A549 (cell line): ENCODE measurements at places on chromosomes 6 and 20. TPM values are rescaled to one million over a fixed set of nuclear protein-coding genes. Genes with fewer than 3 reads are reported as not detected.

The CDH26 gene
- polyA plus RNA-seq: 0.16 to 0.28 TPM (median 0.27 TPM) in 3 replicates

- peak; percentile 77 for DNase-seq
Measured at GRCh38 chr20:47272893-47273590, 83.5 kb downstream of the ZMYND8 start.

GRCh38 chr6:105573138-105573537 lies 170.3 kb upstream of the PREP start:
- DNase-seq: no peak

The HLA-DOB gene
- 0.07 to 0.12 TPM (median 0.08 TPM) in 3 replicates for polyA plus RNA-seq

- peak; percentile 49 for DNase-seq
Measured at GRCh38 chr20:63103402-63104311, 96.9 kb upstream of the BHLHE23 start.

The DXO gene
- 11.6 to 15.6 TPM (median 14.6 TPM) in 3 replicates for polyA plus RNA-seq

- DNase-seq: peak; percentile 47
Measured at GRCh38 chr6:13397359-13398068, 69.2 kb upstream of the TBC1D7 start.

The HLA-DRB5 gene
- polyA plus RNA-seq: not detected in 3 replicates

- peak; percentile 73 for DNase-seq
Measured at GRCh38 chr6:53496797-53497375, 48.0 kb downstream of the GCLC start.

The SENP6 gene
- 29.8 to 30.7 TPM (median 30.0 TPM) in 3 replicates for polyA plus RNA-seq

DNA sequence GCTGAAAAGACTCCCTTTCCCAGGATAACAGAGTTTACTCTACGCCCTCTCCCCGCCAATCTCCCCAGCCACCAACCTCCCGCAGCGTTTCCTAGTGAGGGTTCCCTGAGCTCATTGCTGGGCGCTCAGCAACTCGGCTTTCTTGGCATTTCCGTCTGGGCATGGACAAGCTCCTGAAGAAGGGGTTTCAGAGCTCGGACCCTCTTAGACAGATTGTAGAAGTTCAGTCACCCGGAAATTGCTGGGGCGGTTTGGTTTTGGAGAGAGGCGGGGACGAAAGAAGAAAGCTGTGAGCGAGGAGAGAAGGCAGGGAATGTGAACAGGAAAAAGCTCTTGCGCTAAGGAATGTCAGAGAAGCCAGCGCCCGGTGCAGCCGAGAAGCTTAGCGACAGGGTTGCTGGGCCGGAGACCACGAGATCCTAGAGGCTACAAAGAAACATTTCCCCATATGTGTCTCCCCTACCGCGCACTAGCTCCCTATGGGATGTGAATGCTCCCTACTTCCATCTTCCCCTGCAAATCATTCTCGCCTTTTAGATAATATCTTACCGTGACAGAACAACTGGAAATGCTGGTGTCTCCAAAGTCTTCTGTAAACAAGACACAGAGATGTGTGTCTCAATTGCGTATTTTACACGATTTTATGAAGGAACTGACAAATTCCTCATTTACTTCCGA lies 15.8 kb downstream of the POM121L2 start:
- no peak for DNase-seq

The ADTRP gene
- 0.35 to 0.59 TPM (median 0.42 TPM) in 3 replicates for polyA plus RNA-seq

GRCh38 chr6:132758689-132759088 lies 985 bp upstream of the VNN2 start:
- no peak for DNase-seq

- DNase-seq: no peak
Measured at GRCh38 chr6:27662769-27663168, 189.9 kb upstream of the ZNF184 start.

- DNase-seq: no peak
Measured at GRCh38 chr6:53751417-53751816, 43.4 kb upstream of the LRRC1 start.

- no peak for DNase-seq
Measured at GRCh38 chr20:37516811-37517750, 4.0 kb upstream of the NNAT start.

DNA sequence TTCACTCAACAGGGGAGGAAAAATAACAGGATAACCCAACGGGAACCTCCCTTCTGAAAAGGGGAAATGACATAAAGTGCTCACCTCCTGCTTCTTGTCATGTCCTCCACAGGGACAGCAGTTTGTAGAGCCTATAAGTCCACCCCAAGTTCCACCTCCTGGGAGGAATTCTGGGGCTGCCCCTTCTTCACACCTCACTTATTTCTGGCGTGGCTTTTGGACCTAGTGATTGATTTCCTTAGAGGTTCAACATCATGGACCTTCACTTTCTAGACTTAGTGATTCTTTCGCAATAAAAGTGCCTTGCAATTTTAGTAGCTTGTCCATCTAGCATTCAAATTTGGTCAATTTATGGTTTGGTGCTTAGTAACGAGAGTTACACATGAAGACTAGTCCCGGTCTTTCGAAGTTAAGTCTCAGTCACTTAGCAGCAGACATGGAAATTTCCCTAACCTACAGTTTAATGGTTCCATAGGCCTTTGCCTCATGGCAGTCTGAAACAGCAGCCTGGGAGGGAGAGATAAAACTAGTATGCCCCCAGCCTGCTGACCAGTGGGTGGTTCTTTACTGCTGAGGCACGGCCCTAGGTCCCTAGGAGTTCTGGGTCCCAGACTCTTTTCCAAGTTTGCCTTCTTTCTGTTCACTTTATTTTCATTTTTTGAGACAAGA lies 59.2 kb upstream of the CDKAL1 start:
- DNase-seq: no peak

- no peak for DNase-seq
Measured at GRCh38 chr6:35406711-35407485, 45.2 kb upstream of the FANCE start.

The LBP gene
- 0.62 to 1.3 TPM (median 1.0 TPM) in 3 replicates for polyA plus RNA-seq

GRCh38 chr6:35195120-35195780 lies 18.5 kb upstream of the SCUBE3 start:
- DNase-seq: no peak

DNA sequence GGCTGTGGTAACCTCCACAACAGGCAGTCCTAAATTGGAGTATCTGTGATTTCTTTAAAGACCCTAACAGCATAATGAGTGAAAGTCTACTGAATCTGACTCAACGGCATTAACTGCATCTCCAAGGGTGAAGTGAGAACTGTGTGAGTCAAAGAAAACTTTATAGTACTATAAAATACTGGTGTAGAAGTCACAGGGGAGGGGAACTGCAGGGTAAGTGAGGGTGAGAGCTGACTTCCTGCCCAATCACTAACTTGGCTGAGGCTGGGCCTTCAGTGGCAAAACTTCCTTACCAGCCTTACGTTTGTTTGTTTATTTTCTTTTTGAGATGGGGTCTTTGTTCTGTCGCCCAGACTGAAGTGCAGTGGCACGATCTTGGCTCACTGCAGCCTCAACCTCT lies 109.8 kb downstream of the PTPRK start:
- DNase-seq: no peak

- no peak for DNase-seq
Measured at GRCh38 chr20:15913391-15914025, 659.7 kb downstream of the KIF16B start.

DNA sequence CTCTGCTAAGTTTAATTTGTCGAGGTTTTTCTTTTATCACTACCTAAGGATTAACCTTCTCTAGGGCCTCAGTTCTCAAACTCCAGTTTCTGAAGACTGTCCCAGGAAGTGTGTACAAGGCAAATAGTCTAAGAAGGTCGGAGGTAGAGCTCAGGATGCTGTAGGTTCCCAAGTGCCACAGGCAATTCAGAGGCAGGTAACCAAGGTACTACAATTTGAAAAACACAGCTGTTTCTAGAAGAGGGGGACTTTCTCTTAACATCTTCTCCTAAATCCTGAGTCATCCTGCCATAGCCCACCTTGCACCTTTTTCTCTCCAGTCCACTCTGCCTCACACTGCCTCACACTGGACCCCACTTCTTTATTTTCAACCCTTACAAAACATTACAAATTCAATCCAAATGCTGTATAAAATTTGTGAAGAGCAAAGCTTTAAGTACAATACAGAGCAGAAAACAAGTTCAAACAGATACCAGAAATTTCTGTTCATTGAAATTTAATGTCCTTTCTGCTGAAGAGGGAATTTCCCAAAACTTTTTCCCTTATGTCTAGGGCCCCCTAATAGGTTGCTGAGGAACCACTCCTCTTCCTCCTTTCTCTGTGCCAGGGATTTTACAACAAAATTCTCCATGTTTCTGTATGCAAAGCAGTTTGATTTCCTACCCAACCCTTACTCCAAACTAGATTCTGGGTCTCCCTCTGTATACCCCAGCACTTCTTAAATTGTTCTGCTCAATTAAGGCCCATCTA lies 43.0 kb downstream of the FRK start:
- no peak for DNase-seq

DNA sequence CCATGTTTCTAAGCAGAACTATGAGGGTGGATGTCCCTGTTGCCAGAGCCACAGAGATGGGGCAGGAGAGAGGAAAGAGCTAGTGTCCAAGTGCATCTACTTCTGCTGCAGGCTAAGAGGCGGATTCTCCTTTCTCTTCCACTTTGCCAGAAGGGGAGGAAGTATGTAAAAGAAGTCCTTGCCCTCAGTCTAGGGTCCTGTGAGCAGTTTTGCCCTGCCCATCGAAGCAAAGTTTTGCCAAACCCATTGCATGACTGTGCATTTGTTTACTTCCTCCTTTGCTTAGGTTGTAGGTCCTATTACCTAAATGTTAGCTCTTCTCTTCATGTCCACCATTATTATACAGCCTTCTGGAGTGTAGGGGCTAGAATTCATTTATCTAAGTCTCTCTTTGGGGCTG lies 106.2 kb upstream of the ARMC2 start:
- peak; percentile 22 for DNase-seq

DNA sequence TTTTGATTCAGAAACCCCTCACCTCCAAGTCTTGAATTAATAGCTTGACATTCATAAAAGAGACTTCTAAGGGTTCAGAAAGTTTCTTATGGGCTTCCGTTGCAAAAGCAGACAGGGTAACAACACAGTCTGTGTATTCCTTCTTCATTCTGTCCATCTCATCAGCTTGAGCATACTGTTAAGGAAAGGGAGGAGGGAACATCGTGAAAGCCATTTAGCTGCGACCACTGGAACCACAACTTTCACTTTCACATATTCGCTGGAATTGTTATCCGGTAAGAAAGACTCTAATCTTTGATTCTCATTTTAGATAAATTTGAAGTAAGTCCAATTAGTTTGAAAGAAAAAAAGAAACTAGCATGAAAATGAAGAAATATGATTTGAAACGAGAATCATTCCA lies 174.4 kb downstream of the SYNE1 start:
- no peak for DNase-seq

DNA sequence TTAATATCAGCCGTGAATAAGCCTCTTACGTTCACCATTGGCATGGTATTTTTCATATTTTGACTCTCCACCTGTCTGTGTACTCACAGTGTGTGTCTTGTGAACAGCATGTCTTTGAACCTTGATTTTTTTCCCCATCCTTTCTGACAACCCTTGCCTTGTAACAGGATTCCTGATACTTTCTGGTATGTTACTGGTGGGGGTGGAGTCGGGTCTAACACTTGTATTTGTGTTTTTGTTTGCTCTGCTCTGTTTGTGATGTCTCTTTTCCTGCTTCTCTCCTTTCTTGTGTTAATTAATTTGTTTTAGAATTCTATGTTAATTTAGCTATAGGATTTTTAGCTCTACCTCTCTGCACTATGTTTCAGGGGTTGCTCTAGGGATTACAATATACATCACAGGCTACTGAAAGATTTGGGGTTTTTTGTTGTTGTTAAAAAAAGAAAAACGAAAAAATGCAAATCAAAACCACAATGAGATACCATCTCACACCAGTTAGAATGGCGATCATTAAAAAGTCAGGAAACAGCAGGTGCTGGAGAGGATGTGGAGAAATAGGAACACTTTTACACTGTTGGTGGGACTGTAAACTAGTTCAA lies 245.1 kb downstream of the CDH4 start:
- no peak for DNase-seq

- peak; percentile 14 for DNase-seq
Measured at GRCh38 chr6:151716526-151716932, 91.0 kb upstream of the ESR1 start.

The SMOC2 gene
- polyA plus RNA-seq: not detected in 3 replicates

- no peak for DNase-seq
Measured at GRCh38 chr6:87350516-87350915, 5.9 kb downstream of the C6orf163 start.

- DNase-seq: no peak
Measured at GRCh38 chr6:143543435-143543834, 31.9 kb upstream of the FUCA2 start.

The RAE1 gene
- polyA plus RNA-seq: 54.7 to 61.4 TPM (median 55.7 TPM) in 3 replicates

The CYP24A1 gene
- 623 to 738 TPM (median 722 TPM) in 3 replicates for polyA plus RNA-seq

The DBNDD2 gene
- 6.2 to 6.5 TPM (median 6.3 TPM) in 3 replicates for polyA plus RNA-seq

The SRMS gene
- not detected in 3 replicates for polyA plus RNA-seq

- DNase-seq: no peak
Measured at GRCh38 chr6:107493158-107494057, 3.5 kb downstream of the SOBP start.

DNA sequence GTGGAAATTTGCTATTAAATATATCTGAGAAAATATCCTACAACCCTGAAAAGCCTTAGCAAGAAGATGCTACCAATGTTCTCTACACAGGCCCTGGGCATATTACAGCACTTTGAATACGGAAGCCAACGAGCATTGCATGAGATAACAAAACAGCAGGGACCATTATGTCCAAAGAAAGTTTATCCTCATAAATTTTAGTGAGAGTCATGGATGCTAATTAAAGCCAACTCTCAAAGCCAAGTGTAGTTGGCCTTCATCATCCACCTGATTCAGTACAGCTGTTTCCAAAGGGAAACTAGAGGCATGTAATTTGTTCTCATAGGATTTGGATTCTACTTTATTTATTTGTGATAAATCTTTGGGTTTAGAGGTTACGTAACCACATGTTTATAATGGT lies 564.8 kb downstream of the RFPL4B start:
- no peak for DNase-seq

DNA sequence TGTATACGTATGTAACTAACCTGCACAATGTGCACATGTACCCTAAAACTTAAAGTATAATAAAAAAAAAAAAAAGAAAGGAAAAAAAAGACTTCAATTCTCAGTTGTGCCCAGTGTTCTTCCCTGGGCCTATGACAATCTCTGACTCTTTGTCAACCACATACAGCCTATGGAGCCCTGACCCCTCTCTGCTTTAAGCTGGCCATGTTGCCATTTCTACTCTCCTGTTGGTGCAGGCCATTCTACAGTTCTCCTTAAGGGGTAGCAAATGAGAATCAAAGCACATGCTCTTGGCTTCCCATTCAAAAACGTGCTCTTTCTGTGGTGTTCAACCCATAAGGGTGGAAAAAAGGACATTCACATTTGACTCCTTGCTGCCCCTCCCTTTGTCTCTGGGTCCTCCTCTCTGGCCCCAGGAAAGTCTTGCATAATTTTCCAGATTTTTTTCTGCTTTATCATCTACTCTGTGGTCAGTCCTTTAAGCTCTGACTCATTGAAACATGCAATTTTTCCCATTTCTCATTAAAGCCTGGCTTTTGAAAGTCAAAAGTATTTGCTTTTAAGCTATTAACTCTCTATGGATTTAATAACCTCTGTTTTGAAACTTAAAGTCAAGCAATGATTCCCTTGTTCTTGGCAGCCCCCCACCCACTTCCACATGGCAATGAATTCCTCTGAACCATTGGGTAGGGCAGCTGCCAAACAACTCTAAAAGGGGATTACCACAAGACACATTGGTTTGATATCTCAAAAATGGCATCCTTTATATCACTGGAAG lies 208.6 kb upstream of the MCHR2 start:
- DNase-seq: peak; percentile 83
